ENCODE measurements at places on chromosomes 16 and 17. TPM values are rescaled to one million over a fixed set of nuclear protein-coding genes. Genes with fewer than 3 reads are reported as not detected.

DNA sequence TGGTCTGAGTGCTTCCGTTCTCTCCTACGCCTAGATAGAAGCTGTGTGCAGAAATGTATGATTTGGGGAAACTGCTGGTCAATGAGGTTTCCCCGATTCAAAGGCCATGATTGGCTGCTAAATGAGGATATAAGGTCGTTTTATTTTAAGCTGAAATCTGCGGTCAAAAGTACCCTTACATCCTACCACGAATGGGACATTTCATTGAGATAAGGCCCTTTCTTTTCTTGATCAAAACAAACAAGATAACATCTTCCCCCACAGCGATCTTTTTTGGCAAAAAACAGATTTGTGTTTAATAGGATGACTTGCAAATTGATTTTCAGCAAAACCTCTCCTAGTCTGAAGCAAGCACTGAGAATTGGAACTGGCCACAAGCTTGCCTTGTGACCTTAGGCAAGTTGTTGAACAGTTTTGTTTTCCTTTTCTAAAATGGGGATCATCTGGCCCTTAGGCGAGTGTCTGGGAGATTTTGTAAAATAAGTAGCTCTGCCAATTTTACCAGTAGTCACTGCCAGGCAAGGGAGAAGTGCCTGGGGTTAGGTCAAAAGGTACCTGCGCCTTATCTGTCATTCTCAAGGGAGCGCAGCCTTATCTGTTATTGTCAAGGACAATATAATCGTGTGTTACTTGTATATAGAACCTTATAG is 635 bp downstream of the SCPEP1 start:
- no peaks in the 10 kb centered on the region for H3K27me3 ChIP-seq
- no peaks in the 10 kb centered on the region for H3K4me1 ChIP-seq
- H3K36me3 ChIP-seq = no peaks in the 10 kb centered on the region
- no peak for DNase-seq
- H3K27ac ChIP-seq = no peak overlapping the region
- peak overlapping the region; percentile 61 for H3K4me3 ChIP-seq

The TMEM106A gene
- 2.0 TPM for total RNA-seq

The CLEC3A gene
- total RNA-seq = not detected

The GSDMA gene
- total RNA-seq = not detected

DNA sequence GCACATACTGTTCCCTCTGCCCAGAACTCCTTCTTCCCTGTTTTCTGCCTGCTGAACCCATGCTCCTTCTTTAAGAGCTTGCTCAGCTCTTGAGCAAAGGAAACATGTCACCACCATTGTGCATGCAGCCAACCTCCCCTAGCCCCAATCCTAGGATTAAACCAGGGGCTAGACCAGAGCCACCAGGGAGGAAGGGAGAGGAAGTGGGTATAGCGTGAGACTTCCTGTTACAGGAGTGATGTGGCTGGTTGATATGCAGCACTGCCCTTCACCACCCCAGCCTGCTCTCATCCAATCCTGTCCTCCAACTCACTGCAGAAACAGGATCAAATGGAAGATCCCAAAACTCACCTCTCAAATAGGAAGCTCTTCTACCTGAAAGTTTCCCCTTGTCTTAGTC is 67.1 kb upstream of the CDH5 start:
- DNase-seq = no peak
- no peaks in the 10 kb centered on the region for H3K4me1 ChIP-seq
- no peaks in the 10 kb centered on the region for H3K36me3 ChIP-seq
- H3K27me3 ChIP-seq = 0 out of 2 replicates have a peak, but pooled peaks cover 4% of the 10 kb centered on the region

The CCL2 gene
- total RNA-seq = 5.3 TPM

The ABCA6 gene
- not detected for total RNA-seq

DNA sequence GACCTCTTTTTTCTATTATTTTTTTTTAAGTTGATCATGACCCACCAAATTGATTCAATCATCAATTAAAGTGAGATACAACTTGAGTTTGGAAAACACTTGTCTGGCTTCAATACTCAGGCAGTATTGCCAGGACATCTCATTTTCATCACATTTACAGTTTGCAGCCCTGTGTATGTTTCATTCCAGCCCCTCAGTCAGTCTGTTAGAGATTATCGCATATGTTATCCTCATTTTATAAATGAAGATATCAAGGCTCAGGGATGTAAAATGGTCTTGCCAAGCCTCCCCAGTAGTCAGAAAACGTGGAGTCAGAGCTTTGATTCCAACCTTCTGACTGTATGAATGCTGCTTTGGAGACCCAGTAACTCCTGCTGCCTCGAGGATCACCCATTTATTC is 87.3 kb upstream of the CACNG3 start:
- H3K4me3 ChIP-seq = no peak overlapping the region
- no peaks in the 10 kb centered on the region for H3K36me3 ChIP-seq
- no peak for DNase-seq
- H3K4me1 ChIP-seq = no peaks in the 10 kb centered on the region
- no peaks in the 10 kb centered on the region for H3K27me3 ChIP-seq
- H3K27ac ChIP-seq = no peak overlapping the region

The FBF1 gene
- total RNA-seq = 10.3 TPM

- H3K4me3 ChIP-seq = no peak overlapping the region
- no peaks in the 10 kb centered on the region for H3K36me3 ChIP-seq
- H3K27ac ChIP-seq = no peak overlapping the region
- peaks cover 62% of the 10 kb centered on the region for H3K27me3 ChIP-seq
- DNase-seq = no peak
Measured at GRCh38 chr17:74892013-74892841, 1.2 kb downstream of the FADS6 start.

GRCh38 chr17:57892146-57892819 is 42.4 kb upstream of the MRPS23 start:
- H3K27ac ChIP-seq = peak overlapping the region; percentile 89
- H3K36me3 ChIP-seq = no peaks in the 10 kb centered on the region
- H3K4me1 ChIP-seq = peaks cover 45% of the 10 kb centered on the region
- peak overlapping the region; percentile 8 for H3K4me3 ChIP-seq
- H3K27me3 ChIP-seq = no peaks in the 10 kb centered on the region
- DNase-seq = peak; percentile 81

The KIF18B gene
- 36.3 TPM for total RNA-seq

GRCh38 chr17:79083191-79083971 is 8.8 kb downstream of the ENGASE start:
- peaks cover 81% of the 10 kb centered on the region for H3K36me3 ChIP-seq
- no peak overlapping the region for H3K4me3 ChIP-seq
- no peaks in the 10 kb centered on the region for H3K27me3 ChIP-seq
- peaks cover 44% of the 10 kb centered on the region for H3K4me1 ChIP-seq
- no peak for DNase-seq

GRCh38 chr16:50451951-50452508 is 83.2 kb upstream of the BRD7 start:
- no peak for DNase-seq
- H3K36me3 ChIP-seq = no peaks in the 10 kb centered on the region
- H3K4me1 ChIP-seq = no peaks in the 10 kb centered on the region
- H3K27me3 ChIP-seq = peaks cover 7% of the 10 kb centered on the region
- no peak overlapping the region for H3K4me3 ChIP-seq

The KRTAP1-1 gene
- not detected for total RNA-seq

DNA sequence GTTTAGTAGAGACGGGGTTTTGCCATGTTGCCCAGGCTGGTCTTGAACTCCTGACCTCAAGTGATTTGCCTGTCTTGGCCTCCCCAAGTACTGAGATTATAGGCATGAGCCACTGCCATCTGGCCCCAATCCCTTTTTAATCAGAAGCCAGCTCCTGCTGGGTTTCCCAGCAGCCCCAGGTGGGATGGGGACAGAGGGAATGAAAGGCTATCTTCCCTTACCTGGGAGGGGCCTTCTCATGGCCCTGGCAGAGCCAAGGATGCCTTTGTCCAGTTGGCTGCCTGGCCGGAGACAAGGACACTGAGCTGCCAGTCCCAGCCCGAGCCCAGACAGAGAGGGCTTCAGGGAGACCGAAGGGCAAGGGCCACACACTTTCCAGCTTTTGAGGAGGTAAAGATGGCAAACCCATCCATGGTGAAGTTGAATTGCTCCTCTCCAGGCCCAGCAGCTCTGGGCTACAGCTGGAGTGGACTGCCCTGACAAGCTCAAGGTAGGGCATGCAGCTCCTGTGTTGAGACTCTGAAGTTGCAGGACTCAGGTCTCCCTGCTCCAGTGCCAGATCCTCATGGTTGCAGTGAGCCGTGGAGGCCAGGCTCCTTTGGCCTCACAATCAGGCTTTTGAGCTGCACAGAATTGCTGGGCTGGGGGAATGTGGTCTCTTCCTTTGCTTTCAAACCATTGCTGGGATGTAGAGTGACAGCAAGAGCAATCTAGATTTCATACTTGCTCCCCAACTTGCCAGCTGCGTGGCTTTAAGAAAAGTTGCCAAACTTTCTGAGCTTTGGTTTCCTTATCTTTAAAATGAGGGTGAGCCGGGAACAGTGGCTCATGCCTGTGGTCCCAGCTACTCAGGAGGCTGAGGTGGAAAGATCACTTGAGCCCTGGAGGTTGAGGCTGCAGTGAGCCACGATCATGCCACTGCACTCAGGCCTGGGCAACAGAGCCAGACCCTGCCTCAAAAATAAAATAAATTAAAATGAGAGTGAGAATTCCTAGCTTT is 44.5 kb upstream of the IL34 start:
- no peak for DNase-seq
- no peak overlapping the region for H3K4me3 ChIP-seq
- no peaks in the 10 kb centered on the region for H3K27me3 ChIP-seq
- H3K27ac ChIP-seq = no peak overlapping the region
- H3K4me1 ChIP-seq = no peaks in the 10 kb centered on the region
- H3K36me3 ChIP-seq = no peaks in the 10 kb centered on the region

DNA sequence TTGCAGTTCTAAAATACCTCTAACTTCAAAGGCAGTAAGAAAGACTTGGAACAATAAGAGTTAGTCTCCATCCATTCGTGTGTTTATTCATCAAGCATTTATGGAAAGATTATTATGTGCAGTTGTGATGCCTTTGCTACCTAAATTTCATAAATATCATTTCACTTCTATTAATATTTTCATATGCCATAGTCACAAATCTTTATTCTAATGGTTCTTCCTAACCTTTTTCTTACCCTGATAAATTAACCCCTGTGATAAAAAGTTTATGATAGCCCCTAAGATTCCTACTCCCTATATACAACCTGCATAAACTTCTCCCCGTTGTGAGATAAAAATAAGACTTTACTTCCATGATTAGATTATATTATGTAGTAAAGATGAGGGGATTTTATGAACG is 94.9 kb downstream of the BRIP1 start:
- DNase-seq = no peak
- no peak overlapping the region for H3K4me3 ChIP-seq

GRCh38 chr17:27446569-27447301 is 9.5 kb upstream of the KSR1 start:
- DNase-seq = peak; percentile 80
- H3K4me1 ChIP-seq = peaks cover 21% of the 10 kb centered on the region
- H3K4me3 ChIP-seq = no peak overlapping the region
- no peaks in the 10 kb centered on the region for H3K27me3 ChIP-seq

DNA sequence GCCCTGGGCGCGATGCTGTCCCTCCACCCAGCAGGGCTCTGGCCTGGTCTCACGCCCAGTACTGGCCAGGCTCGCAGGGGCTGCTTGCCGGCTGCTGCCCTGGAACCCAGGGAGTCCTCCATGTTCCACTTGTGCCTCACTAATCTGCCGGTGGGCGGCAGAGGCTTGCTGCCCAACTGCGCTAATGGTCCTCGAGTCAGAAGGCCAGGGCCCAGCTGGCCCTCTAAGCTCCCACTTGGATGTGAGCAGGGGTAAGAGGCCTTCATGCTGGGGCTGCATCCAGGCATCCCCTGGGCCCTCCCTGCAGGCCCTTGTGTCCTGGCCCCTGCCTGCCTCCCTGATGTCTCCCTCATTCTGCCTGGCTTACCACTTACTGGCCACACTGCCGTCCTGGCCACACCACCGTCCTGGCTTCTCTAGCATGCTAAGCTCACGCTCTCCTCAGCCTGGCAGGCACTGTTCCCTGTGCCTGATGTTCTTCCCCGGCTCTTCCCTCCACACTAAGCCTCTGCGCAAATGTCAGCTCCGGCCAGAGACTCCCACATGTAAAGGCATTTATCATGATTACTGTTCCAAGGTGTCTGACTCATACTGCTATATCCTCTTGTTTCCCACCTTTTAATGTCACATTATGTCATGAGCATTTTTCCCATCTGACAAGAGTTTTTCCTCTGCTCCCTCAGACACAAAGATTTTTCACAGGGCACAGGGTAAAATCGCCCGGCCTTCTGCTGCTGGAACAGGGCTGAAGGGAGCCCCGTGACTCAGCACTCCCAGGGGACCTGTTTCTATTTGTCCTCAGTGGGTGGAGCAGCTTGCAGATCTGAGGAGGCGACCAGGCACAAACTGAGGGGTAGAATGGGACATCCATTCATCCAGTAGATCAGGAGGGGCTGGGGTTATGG is 15.9 kb downstream of the B9D1 start:
- H3K36me3 ChIP-seq = no peaks in the 10 kb centered on the region
- H3K27ac ChIP-seq = no peak overlapping the region

The CD300E gene
- total RNA-seq = not detected

The HOXB1 gene
- not detected for total RNA-seq

The ITGB3 gene
- 28.9 TPM for total RNA-seq
